ENCODE measurements at places on chromosomes 13 and 19.

DNA sequence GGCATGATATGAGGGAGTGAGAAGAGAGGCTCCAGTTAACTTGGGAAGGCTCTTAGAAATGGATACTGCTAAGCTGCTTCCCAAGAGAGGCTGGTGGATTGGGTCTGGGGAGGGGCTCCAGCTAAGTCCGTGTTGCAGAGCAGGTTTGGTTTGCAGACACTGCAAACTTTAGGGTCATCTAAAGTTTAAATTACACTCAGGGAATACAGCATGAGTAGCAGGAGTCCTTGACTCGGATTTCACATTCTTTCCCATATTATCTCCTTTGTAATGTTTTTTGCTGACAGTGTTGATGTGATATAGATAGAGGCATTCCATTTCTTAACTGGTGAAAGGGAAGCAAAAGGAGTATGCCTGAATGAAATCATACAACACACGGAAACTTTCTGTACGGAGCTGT is 31.9 kb downstream of the SGCG start:
- DNase-seq: no peak

DNA sequence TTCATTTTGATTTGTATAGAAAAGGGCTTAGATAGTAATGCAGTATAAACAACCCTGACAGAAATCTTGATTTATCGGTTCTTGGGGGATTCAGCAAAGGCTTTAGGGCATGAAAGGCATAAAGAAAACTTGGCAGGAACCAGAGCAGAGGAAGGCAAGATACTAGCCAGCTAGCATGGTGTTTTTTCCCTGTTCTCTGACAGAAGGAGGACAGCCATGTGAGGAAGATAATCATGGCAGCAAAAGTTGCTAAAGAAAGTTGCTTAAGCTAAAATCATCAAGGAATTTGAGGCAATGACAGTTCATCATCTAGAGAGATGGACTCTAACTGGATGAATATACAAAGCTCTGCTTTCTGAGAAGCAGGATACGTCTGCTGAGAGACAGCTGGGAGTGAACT is 294.1 kb downstream of the KCNRG start:
- no peak for DNase-seq

DNA sequence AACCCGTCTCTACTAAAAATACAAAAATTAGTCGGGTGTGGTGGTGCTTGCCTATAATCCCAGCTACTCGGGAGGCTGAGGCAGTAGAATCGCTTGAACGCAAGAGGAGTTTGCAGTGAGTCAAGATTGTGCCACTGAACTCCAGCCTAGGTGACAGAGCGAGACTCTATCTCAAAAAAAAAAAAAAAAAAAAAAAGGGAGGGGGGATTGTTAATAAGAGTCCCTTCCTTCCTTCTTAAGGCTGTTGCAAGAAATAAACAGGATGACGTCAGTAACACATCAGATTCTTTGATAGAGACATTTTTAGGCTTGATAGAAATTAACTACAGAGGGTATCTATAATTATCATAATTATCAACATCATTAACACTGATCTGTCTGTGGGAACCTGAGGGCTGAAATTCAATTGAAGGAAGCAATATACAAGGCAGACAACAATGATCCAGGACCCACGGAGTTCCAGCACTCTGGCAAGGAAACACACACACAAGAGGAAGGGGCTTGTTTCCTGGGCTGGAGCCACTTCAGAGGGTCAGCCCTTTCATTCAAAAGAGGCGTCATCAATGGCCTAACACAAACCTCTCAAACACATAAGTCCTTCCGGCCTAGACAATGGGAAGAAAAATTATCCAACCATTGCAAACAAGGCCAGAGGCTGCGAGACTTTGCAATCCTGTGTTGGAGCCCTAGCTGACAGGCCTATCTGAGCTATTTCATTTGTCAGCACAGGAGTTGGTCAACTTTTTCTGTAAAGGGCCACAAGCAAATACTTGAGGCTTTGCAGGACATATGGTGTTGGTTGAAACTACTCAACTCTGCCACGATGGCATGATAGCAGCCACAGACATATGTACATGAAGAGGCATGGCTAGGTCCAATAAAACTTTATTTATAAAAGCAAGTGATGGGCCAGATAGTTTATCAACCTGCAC is 105.2 kb downstream of the INSR start:
- no peak for DNase-seq

DNA sequence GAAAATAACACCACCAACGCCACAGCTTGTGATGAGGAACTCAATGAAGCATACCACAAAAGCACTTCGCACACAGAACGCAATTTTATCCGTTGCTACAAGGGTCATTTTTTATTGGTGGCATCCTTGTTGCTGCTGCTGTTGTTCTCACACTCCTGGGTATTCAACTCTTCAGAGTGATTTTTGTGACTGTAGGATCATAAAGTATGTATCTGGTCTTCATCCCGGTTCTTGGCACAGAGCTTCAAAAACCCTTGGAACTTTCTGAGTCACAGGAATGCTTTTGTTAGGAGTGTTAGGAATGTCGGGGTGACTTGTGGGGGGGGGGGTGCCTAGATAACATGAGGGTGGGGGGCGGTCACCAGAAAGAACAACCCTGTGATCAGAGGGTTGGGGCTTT is 108.4 kb downstream of the ZNF557 start:
- DNase-seq: no peak

GRCh38 chr13:85362980-85363379 is 436.2 kb downstream of the SLITRK6 start:
- no peak for DNase-seq

DNA sequence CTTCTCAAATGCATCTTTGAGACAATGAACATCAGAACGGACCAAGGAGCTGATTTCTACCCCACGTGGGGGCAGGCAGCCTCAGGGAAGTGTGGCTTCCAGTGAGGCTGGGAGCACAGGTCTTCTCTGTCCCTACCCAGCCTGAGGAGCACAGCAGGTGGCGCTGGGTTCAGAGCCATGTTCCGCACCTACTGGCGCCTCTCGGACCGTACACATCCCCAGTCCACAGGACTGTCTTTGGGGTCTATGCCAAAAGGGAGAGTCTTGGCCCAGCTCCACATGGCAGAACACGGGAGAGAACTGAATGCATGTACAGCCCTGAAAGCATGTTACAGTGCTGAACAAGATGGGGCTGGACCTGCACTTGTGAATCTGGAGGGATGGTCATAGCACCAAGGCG is 22.6 kb downstream of the SUGP1 start:
- DNase-seq: no peak

- DNase-seq: no peak
These were observed 209.6 kb upstream of the SOX1 start for GRCh38 chr13:111857336-111857735.

- no peak for DNase-seq
These were observed 11.6 kb downstream of the DIAPH3 start for GRCh38 chr13:60152114-60152513.
